T-cell (primary cell): ENCODE measurements at places on chromosomes 5 and 9. TPM values are rescaled to one million over a fixed set of nuclear protein-coding genes. Genes with fewer than 3 reads are reported as not detected.

- DNase-seq: no peak
These were observed 176.4 kb upstream of the ANKRD55 start for GRCh38 chr5:56409331-56410190.

GRCh38 chr5:178280631-178281030, 48.0 kb upstream of the PHYKPL start:
- DNase-seq: no peak

- no peak for DNase-seq
These were observed 77.5 kb downstream of the GALNT10 start for GRCh38 chr5:154268073-154268472.

NPR3 gene
- 0.33 TPM for total RNA-seq

MUSK gene
- total RNA-seq: not detected

RXFP3 gene
- not detected for total RNA-seq

FCN2 gene
- total RNA-seq: not detected

DNA sequence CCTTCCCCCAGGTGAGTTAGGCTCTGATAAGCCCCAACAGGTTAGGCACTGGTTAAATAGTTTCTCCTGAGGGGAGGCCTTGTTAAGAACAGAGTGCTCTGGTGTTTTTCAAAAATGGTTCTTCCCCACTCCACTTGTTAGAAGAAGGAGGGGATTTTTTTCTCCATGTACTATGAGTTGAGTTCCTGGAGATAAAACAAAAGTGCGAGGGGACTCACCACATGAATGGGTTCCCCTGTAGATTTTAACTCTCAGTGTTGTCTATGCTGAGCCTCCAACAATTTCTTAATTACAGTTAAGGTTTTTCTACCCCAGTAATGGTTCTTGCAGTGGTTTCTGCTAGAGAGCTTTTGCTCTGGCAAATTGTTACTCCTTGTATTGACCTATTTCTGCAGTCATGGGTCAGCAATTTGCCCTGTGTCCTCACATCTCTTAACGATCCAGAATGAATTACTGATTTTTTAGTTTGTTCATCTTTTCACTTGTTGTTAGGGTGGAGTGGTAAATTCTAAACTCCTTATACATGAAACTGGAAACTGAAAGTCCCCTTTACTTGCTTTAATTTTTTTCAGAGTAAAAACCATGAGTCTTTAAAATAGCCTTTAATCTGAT, 44.4 kb downstream of the SCAMP1 start:
- no peak for DNase-seq

ORM1 gene
- 8.3 TPM for total RNA-seq

GRCh38 chr5:32031089-32031488, 143.0 kb downstream of the GOLPH3 start:
- no peak for DNase-seq
